Urinary bladder (tissue), 4 donors: ENCODE measurements at places on chromosomes 1 and 21. TPM values are rescaled to one million over a fixed set of nuclear protein-coding genes. Genes with fewer than 3 reads are reported as not detected.

The DNAI4 gene
- 43.6 TPM for total RNA-seq

- no peak for DNase-seq
These were observed 9.8 kb downstream of the RGS18 start for GRCh38 chr1:192167911-192168700.

The MED8 gene
- total RNA-seq, result 33.6 TPM

DNA sequence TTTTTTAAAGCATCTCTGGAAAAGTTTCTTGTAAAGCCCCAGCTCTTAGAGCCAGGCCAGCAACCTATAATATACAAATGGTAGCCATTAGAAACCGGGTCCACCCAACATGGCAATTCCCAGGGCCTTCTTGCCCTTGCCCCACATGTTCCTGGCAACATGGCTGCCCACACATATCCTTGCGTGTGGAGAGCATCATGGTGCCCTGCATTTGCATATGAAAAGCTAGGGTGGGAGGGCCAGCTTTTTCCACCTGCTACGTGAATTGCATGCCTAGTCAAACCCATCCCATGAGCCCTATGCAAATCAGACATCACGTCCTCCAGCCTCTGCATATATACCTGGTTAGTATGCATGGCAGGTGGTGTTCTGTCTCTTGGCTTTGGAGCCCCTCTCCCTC lies 88.2 kb downstream of the RABGAP1L start:
- DNase-seq, result no peak

The PPP1R12B gene
- total RNA-seq, result 352 TPM
